ENCODE measurements at places on chromosomes 13 and 19. TPM values are rescaled to one million over a fixed set of nuclear protein-coding genes. Genes with fewer than 3 reads are reported as not detected.

GRAMD1A gene
- polyA plus RNA-seq = 41.9 TPM

DNA sequence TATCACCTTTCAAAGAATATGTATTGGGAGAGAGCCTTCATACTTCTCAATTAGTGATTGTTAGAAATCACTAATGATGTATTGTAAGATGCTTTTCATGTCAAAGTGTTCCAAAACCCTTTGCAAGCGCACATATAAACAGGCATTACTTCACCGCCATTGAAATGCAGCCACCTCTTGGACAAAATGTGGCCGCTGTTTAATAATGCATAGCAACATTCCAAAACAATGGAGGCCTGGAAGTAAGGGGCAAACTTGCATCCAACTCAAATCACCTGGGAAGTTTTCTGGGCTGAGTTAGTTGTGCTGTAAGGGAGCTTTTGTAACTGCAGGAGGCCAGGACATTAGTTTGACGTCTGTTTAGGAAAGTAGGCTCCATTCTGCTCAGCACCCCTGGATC lies 438.1 kb downstream of the FGF9 start:
- peak; percentile 97 for DNase-seq

- peak; percentile 76 for DNase-seq
These were observed 3.8 kb downstream of the MAMSTR start for GRCh38 chr19:48715681-48716171.

- no peak for DNase-seq
These were observed 47.8 kb upstream of the C13orf46 start for GRCh38 chr13:114021464-114022308.

DNA sequence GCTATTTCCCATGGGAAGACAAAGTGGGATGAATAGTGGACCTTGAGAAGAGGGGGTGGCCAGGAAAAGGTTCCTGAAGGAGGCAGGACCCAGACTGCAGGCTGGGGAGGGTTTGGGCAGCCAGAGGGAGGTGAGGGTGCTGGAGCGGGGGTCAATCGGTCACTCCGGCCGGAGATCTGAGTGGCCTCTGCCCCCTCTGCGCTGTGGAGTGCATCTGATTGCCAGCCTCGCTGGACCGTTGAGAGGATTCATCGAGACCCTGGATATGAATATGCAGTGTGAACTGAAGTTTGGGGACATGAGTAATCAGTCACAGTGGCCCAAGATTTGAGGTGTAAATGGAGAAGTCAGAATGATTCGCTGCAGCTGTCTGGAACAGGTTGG lies 5.5 kb upstream of the ZNF580 start:
- no peak for DNase-seq

Data from muscle of leg (tissue), 16 donors.